ENCODE measurements at places on chromosomes 16 and 17.

DNA sequence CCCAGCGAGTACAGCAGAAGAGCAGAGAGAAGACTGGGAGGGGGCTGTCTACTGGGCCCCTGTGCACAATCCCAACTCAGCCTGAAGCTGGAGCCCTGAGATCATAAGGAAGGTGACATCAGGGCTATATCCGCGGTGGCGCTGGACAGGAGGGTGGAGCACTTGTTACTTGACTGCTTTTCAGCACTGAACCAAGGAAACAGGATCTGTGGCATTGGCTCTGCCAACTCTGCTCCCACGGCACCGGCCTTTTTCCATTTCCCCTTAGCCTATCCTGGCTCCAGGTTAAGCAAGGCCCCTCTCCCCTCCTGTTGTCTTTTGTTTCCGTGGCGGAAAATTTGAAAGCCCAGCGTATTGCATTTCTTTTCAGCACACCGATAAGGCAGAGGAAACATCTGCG, 125.0 kb upstream of the IRX3 start:
- DNase-seq, result no peak

GRCh38 chr17:50944902-50945720, 79.0 kb upstream of the TOB1 start:
- DNase-seq, result no peak

- DNase-seq, result no peak
Measured at GRCh38 chr17:29283961-29284360, 10.0 kb downstream of the NUFIP2 start.

DNA sequence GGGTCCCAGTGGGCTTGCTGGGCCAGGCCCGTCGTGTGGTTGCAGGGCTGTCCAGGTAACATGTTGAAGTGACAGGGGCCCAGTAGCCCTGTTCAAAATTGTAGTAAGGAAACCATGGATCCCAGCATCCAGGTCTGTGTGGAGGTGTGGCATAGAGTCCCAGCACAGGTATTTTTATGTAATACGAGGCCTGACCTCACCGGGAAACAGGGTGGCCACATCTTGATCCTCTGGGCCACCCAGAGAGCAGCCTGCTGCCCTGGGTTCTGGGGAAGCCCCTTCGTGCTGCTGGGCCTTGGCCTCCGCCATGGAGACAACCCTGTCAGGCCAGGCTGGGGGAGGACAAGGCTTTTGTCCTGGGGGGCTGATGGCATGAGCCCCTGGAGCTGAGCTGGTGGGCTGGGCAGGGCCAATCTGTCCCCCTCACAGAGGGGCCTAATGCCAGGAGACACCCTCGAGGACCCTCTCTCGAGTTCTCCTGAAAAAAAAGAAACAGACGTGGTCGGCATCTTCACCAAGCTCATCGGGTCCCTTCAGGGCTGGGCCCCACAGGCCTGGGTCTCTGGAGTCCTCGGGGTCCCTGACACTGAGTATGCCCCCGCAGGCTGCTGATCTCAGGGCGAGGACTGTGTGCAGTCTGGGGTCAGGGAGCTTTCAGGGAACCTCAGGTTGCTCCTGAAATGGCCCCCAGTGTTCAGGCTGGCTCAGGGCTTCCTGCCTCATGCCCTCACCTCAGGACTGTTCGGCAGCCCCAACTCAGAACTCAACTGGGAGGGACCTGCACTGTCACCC, 47.8 kb downstream of the TNFRSF13B start:
- no peak for DNase-seq

DNA sequence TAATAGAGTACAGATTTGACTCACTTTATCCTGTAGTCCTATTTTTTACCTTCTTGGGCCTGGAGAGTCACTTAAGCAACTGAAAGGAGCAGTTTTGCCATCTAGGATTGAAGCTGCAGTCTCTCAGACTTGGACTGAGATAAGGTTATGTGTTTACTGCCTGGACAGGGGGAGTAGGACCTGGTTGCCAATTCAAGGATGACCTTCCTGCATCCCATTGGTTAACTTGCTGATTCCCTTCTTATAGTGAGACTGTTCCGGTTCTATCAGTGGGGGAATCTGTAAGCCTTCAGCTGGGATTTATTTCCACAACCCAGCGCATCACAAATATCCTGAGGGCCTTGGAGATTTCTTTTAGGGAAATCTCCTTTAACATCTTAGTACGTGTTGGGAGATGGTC, 2.9 kb downstream of the UBN1 start:
- peak; percentile 5 for DNase-seq

DNA sequence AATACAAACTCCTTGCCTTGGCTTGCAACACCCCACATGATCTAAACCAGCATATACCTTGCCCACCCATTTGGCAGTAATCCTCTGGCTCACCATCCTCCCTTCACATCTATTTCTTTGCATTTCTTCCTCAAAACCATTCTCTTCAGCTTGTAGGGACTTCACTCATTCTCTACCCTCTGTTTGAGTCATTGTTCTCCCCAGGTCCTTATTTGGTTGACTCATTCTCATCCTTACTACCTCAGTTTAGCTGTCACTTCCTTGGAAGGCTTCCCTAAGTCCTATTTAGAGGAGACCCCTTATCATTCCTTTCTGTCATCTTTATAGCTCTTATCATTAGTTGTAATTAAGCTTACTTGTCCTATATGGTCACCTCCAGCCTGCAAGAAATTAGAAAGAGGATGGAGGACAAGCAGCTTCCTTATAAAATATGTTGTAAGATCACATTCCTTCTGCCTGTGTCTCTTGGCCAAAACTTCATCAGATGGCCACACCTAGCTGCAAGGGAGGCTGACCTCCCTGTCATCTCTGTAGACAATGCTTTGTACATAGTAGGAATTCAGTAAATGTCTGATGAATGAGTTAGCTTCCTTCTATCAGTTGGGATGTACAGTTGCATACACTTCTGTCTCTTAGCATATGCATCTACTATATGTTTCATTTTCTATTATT, 1.7 kb downstream of the TTC19 start:
- DNase-seq, result no peak

- no peak for DNase-seq
Measured at GRCh38 chr16:89955001-89955685, 6.6 kb downstream of the DEF8 start.

DNA sequence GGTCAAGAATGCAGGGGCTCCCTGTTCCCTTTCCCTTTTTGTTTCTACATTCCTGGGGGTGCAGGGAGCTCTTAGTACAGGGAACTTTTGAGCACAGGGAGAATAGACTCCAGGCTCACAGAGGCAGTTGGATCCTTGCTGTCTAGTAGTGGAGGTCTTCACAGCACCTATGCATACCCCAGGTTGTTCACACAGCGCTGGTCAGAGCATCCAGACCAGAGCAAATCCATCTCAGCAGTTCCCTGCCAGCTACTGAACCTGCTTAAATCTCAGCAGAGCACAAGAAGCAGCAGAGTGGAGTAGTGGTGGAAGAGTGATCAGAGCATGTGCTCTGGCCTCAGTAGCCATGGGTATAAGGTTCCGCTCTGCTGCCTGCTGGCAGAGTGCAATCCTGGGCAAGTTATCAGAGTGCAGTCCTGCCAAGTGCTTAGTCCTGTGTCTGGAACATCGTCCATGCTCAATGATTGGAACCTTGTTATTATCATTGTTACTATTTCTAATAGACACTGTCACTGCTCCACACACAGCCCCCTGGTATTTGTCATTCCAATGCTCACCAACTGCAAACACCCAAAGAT, 220.4 kb downstream of the CBLN1 start:
- DNase-seq, result peak; percentile 1

- DNase-seq, result no peak
Measured at GRCh38 chr16:69393898-69394849, 8.4 kb upstream of the TERF2 start.

DNA sequence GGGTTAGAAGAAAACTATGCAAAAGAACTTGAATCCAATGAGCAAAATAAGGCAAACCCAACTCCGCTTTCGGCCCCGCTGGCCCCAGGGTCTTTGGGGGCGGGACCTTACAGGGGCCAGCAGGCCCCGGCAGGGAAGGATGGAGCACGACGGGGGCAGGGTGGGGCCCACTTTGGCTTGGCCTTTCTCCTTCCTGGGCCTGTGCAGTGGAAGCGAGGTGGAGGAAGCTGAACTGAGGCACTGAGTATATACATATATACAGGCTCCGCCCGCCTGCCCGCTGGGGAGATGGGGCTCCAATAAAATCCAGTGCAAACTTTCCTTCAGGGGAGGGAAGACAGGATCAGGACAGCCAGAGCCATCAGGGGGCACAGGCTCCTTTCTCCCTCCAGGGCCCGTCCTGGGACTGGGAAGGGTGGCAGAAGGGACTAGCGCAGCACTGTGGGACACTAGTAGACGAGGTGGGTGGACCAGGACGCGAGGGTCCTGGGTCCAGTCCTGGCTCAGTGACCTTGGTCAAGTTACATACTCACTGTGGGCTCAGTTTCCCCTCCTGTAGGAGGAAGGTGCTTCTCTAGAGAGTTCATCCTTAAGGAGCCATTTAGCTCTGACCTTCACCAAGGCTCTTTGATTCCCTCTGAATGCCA, 20.9 kb upstream of the MPO start:
- no peak for DNase-seq

- DNase-seq, result no peak
Measured at GRCh38 chr16:65863236-65863635, 503.3 kb upstream of the CDH5 start.

DNA sequence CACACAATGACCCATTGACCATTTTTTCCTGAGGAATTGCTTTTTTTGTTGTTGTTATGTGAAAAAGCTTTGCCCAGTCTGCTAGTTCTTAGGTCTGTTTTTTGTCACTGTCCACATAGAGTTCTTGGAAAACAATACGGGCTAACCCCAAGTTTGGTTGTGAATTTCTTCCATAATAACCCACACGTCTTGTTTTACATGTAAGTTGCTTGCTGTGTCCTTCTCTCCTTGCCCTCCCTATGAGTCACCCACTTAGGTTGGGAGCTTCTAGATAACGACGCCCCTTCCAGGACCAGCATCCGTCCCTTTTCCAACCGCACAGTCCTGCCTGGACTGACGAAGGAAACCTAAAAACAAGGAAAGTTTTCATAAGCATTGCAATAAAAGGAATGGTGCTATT, 175.3 kb upstream of the HS3ST3A1 start:
- no peak for DNase-seq

DNA sequence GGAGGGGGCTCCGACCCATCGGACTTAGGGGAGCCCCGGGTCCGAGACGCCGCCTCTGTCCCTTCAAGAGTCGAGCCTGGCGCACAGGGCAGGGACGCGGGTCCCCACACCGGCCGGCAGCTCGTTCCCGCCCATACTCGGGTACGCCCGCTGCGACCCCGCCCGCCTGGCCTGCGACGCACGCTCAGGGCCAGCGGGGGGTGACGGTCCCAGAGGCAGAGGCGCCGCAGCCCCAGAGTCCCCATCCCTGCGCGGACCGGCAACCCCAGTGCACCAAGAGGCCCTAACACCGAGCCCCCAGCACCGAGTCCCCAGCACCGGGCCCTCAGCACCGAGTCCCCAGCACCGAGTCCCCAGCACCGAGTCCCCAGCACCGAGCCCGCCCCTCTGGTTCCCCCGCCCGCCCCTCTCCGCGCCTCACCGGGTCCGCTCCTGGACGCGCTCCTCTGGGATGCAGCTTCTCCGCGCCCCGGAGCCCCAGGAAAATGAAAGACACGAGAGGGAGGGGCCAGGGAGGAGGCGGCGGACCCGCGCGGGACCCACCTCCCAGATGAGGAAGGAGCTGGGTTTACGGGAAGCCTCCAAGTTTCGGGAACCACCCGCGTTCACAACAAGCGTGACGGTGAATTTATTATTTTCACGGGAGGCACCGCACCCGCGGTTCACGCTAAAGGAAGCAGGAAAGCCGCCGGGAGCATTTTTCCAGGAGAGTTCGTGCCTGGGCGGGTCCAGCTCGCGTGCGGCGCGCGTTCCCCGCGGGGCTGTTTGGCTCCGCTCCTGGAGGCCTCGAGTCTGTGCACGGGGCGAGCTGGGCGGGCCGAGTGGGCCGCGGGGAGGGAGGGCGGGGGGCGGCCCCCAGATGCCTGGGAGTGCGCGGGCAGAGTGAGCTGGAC, at the start of gene SECTM1:
SECTM1 (minus strand) TSS at position 488 of the 893 bp plus-strand sequence. CDS start 6,526 bp downstream, outside the sequence.
- DNase-seq, result no peak

DNA sequence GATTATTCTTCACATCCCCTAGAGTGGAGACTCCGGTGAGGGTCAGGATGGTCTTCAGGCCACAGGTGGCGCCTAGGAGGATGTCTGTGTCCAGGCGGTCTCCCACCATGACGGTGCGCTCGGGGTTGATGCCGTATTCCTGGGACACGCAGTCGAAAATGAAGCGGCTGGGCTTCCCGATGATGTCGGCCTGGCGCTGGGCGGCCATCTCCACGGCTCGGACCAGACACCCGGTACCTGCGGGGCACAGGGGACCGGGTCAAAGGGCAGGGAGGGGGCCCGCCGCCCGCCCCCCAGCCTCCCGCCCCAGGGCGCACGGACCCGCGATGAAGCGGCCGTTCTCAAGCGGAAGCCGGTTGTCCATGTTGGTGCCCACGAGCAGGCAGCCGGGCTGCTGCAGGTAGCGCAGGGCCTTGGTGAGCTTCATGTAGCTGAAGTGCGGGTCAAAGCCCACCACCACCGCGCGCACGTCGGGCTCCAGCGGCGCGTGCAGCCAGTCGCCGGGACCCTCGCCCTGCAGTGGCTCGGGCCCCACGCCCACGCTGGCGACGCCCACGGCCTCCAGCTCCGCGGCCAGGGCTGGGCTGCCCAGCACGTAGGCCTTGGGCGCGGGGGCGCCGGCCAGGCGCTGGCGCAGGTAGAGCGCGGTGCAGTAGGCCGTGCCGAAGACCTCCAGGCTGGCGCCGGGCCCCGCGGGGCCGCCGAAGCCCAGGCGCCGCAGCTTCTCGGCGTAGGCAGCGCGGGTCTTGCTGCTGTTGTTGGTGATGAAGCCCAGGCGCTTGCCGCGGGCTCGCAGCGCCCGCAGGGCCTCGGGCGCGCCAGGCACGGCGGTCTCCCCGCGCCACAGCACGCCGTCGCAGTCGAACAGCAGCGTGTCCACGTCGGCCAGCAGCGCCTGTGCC, 572 bp downstream of the PGP start:
- no peak for DNase-seq

DNA sequence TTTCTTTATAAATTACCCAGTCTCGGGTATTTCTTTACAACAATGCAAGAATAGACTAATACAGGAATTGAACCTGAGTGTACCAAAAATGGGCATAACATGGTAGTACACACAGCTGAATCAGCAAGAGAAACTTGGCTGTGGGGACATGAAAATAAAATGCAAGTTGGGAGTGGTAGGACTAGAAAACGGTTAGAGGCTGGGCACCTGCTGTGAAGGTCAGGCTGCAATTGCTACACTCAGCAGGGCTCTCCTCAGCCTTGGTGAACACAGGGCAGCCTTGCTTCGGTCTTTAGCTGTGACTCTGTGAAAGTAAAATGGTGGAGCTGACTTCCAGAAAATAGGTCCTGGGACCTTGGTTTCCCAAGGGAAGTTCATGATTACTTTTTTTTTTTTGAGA, 45.6 kb downstream of the CNGB1 start:
- no peak for DNase-seq

GRCh38 chr16:50395763-50396710, 27.2 kb upstream of the BRD7 start:
- no peak for DNase-seq

GRCh38 chr17:2723997-2724783, 12.6 kb upstream of the CLUH start:
- DNase-seq, result no peak

- no peak for DNase-seq
Measured at GRCh38 chr17:82795615-82796014, 43.8 kb downstream of the TBCD start.

- DNase-seq, result no peak
Measured at GRCh38 chr17:6568184-6568758, 11.9 kb upstream of the PITPNM3 start.

Measured in kidney glomerular epithelial cell (primary cell).